ENCODE measurements at places on chromosomes 3 and 15. TPM values are rescaled to one million over a fixed set of nuclear protein-coding genes. Genes with fewer than 3 reads are reported as not detected.

GRCh38 chr3:42216302-42216701 is 49.7 kb downstream of the CCK start:
- DNase-seq, result no peak

SMAD6 gene
- 25.9 TPM for total RNA-seq

WDR72 gene
- total RNA-seq, result not detected

DNA sequence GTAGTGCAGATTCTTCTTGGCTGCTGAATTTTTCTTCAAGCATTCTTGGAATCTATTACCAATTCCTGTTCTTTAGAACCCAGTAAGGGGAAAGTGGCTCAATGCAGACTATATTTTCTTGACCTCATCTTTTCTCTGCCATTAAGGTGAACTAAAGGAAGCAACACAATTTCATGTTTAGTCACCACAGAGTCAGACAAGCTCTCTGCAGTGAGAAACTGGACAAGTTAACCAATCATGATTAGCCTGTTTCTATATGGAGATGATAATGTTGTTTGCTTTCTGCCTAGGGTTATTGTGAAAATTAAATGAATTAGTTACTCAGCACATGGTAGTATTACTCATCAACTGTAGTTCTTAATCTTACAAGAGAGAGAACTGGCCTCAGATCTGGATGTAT is 1075.1 kb downstream of the AGBL1 start:
- no peak for DNase-seq

- DNase-seq, result no peak
These were observed 45.1 kb upstream of the NANOGP8 start for GRCh38 chr15:35130245-35130644.

DNA sequence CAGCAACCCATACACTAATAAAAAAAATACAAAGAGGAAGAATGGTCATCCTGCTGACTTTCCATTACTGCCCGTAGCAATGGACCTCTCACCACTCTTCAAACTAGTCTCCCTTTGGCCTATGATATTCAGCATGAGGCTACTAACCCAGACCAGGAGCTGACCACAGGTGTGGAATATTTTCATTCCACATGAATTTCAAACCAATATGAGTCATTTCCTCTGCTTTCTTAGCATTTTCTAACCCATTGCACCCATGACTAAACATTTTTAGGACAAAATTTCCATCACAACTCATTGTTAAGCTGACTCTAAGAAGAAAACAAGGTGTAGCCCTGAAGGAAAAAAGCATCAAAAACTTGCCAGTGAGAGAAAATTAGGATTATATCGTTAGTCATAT is 34.0 kb upstream of the ZPLD1 start:
- DNase-seq, result no peak

DNA sequence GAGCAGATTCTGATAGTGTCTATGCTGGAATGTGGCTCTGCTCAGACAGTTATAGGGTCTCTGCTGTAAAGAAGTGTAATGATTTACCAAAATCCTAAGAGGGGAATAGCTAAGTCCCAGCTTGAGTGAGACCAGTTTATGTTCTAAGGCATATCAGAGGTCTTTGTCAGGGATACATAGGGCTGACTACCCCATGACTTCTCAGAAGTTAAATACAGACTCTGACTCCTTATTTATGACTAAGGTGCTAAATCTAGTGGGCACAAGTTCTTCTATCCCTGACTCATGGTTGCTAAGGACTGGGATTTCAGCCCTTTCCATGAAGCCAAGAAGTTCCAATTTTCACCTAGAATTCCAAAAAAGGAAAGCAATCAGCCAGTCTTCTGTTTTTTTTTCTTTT is 192.6 kb upstream of the POU1F1 start:
- no peak for DNase-seq

GAP43 gene
- total RNA-seq, result 2.3 TPM

- no peak for DNase-seq
These were observed 111.7 kb downstream of the CYP19A1 start for GRCh38 chr15:51226576-51227210.

GRCh38 chr3:20773320-20773984 is 587.4 kb upstream of the SGO1 start:
- no peak for DNase-seq

Data from heart right ventricle (tissue), 16 donors.